Fibroblast of skin of left quadriceps (primary cell): ENCODE measurements at places on chromosomes 16 and 17.

DNA sequence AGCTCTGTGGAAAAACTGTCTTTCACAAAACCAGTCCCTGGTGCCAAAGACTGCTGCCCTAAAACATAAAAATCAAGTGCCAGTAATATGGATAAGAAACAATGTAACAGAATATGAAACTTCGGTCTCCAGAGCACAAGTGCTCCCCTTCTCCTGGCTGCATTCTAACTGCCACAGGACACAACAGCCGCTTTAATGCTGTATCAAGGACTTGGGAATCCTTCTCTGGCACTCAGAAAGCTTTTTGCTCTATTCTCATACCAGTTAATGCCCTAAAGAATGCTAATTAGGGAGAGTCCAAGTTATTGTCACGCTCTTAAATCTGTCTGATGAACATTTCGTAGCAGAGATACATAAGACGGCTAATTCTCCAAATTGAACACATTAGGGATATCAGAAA, 90.9 kb downstream of the PARN start:
- DNase-seq = no peak

DNA sequence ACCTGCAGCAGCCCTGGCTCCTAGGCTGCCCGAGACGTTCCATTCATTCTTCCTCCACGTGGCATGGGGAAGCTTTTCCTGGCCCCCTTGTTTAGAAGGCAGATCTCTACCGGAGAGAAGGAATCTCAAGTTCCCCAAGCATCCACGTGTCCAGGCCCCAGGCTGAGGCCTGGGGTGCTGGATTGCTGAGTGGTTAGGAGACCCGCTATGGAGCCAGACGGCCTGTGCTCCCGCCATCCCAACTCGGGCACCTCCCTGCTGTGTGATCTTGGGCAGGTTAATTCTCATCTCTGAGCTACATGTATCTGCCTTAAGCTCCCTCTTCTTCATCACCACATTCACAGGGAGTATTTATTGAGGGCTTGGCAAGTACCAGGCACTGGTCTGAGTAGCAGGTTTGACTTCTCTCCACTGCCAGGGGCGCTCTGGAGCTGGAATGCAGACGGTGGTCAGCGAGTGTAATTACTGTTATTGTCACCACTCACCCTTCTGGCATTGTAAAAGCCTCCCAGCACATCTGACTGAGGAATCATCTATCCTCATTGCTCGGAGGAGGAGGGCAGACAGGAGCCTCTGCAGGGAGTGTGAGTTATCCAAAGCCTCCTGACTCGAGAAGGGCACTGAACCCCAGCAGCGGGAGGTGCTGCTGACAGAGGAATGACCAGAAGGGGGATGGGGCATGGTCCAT, 1.1 kb upstream of the ADGRG1 start:
- peak; percentile 20 for DNase-seq

GRCh38 chr16:22070361-22071330, 21.7 kb upstream of the VWA3A start:
- DNase-seq = no peak

DNA sequence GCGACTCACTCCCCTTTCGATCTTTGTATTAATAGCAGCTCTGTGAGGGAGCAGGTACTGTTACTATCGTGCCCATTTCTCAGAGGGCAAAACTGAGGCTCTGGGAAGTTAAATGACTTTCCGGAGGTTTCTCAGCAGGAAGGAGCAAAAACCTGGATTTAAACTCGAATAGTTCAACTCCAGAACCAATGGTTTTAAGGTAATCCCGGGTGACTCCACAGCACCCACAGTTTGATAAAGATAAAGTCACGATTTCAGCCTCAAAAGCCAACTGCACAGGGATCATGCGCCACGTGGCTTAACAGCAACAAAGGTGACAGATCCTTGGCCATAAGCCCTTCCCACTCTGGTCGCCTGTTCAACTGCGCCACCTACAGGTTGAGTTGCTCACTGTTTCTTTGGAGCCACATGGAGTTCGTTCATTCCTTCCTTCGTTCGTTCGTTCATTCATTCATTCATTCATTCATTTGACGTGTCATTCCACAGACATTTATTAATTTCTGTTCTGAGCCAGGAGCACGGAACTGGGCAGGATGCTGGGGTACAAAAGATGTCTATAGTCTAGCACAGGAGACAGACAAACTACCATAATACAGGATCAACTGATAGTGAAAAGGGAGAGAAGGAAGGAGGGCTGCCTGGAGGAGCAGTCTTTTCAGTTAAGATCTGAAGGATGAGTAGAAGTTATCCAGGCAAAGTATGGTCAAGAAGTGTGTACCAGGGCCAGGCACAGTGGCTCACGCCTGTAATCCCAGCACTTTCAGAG, 134.8 kb downstream of the HS3ST2 start:
- DNase-seq = peak; percentile 13

- no peak for DNase-seq
Measured at GRCh38 chr16:56286809-56287208, 95.5 kb downstream of the GNAO1 start.

GRCh38 chr16:78638371-78638770, 538.9 kb downstream of the WWOX start:
- DNase-seq = no peak

DNA sequence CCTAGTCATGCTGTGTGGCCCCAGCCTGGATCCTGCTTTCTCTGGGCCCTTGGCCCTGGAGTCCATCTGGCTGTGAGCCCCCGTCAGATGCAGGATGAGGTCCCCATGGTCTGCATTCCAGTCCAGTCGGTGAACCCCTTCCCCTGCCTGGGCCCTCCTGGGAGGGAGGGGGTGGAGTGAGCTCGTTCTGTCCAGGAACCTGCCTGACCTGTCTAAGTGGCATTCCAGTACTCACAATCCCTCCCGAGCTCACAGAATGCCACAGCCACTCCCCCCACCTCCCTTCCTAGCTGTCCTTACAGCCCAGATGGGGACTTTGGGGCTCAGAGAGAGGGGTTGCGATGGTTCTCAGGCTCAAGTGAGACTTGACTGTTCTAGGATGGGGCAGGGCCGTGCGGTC, 15.5 kb downstream of the SPNS2 start:
- DNase-seq = no peak

DNA sequence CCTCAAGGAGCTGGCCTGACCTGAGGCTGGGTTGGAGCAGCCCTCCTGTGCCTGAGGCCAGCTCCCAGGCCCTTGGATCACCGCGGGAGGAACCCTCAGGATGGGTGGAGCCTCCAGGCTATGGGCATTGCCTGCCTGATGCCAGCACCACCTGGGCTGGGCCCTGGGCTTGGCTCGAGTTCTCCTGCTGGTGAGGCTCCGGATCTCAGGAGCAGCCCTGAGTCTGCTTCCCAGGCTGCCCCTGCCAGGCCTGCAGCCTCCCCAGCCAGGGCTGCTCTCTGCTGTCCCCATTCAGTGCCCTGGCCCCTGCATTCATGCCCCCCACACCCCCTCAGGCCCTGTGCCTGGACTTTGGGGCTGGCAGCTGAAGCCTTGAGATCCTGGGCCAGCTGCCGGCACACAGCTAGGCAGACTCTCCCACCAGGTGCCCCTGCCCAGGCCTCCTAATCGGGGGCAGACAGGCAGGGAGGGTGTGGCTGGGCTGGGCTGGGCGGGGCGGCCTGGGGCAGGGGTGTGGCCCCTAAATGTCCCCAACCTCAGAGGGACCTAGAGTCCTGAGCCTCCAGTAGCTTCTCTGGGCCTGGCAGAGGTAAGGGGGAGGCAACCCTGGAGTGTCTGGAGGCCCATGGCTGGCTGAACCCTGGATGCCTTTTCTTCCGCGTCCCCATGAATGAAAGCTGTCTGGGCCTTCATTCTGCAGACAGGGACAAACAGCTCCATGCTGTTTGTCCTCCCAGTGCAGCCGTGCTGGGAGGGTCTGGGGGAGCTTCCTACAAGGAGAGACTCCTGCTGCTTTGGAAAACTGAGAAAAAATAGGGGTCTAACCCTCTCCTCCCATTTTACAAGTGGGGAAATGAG, 1.1 kb upstream of the PIGQ start:
- no peak for DNase-seq

GRCh38 chr17:70136131-70136530, 33.2 kb upstream of the KCNJ2 start:
- DNase-seq = no peak

DNA sequence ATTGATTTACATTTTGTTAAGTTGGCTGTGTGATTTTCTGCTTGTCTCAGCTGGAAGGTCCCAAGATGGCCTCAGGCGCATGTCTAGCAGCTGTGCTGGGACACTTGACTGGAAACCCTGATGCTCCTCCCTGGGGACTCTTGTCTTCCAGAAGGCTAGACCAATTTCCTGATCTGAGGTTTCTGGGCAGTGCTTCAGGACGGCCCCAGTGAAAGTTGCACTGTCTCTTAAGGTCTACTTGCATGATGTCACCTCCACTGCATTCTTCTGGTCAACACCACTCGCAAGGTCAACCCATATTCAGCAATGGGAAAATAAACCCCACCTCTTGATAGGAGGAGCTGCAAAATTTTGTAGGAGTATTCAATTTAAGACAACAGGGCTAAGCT, 116.0 kb downstream of the SALL1 start:
- DNase-seq = no peak

DNA sequence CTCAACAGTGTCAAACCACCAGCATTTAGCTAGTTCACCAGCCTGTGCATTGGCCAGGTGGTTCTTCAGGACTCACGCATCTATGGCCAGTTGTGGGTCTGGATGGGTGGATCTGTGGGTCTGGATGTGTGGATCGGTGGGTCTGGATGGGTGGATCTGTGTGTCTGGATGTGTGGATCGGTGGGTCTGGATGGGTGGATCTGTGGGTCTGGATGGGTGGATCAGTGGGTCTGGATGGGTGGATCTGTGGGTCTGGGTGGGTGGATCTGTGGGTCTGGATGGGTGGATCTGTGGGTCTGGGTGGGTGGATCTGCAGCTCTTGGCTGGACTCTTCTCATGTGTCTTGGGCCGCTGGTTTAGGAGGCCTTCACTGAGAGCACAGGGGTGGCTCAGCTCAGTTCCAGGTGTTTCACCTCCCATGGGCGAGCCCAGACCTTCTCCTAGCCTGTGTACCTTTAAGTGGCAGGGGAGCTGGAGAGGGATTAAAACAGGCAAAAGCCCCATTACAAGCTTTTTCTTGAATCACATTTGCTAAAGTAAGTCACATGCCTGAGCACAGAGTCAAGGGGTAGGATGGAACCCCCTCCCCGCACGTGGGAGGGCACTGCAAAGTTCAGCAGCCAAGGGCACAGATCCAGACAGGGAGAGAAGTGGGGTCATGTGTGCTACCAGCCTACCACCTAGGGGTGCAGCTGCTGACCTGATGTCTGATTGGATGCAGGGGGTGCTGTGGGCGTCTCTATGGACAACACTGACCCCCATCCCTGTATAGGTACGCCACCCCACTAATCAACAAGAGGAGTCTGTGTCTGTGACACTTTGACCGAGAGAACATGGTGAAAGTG, 3.4 kb upstream of the NUBP1 start:
- no peak for DNase-seq

DNA sequence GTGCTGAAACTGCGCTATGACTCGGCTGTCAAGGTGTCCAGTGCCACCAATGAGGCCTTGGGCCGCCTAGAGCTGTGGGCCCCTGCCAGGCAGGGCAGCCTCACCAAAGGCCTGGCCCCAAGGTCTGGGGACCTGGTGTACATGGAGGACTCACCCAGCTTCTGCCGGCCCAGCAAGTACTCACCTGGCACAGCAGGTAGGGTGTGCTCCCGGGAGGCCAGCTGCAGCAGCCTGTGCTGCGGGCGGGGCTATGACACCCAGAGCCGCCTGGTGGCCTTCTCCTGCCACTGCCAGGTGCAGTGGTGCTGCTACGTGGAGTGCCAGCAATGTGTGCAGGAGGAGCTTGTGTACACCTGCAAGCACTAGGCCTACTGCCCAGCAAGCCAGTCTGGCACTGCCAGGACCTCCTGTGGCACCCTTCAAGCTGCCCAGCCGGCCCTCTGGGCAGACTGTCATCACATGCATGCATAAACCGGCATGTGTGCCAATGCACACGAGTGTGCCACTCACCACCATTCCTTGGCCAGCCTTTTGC, 25.0 kb downstream of the WNT9B start:
- DNase-seq = no peak

- no peak for DNase-seq
Measured at GRCh38 chr17:34639706-34640425, 60.5 kb downstream of the TMEM132E start.

GRCh38 chr17:77501101-77501566, 360.4 kb downstream of the SEC14L1 start:
- DNase-seq = no peak

- DNase-seq = no peak
Measured at GRCh38 chr17:29138971-29139691, 41.1 kb downstream of the MYO18A start.

DNA sequence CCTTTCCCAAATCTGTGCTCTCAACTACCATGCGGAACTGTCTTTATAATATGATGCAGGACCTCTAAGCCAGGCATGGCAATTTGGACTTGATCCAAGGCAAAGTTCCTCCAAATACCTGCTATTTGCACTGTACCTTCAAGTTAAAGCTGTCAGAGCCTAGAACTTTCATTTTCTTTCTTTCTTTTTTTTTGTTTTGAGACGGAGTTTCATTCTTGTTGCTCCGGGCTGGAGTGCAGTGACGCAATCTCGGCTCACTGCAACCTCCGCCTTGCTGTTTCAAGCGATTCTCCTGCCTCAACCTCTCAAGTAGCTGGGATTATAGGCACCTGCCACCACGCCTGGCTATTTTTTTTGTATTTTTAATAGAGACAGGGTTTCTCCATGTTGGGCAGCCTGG, 51.7 kb downstream of the ARHGAP27 start:
- DNase-seq = no peak

DNA sequence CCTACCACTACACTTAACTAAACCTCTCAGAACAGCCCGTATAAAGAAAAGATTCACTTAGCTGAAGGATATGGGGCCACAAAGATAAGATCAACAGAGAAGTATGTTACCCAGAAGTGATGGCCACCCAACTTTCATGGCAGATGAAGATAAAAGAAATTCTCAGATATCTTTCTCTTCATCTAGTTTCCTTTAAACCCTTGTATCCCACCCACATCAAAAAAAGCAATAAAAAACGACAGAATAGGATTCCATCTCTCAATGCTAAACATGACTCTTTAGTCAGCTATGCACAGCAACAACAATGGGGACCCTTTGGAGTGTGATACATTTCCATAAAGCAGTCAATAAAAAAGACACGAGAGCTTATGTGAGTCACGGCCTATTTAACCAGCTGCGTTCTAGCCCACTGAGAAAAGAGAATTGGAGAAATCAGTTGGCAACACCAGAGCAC, 86.6 kb downstream of the SNX11 start:
- peak; percentile 59 for DNase-seq

GRCh38 chr16:88736496-88736895, 30.2 kb downstream of the CTU2 start:
- DNase-seq = no peak
